ENCODE measurements at places on chromosomes 13 and 19.

DNA sequence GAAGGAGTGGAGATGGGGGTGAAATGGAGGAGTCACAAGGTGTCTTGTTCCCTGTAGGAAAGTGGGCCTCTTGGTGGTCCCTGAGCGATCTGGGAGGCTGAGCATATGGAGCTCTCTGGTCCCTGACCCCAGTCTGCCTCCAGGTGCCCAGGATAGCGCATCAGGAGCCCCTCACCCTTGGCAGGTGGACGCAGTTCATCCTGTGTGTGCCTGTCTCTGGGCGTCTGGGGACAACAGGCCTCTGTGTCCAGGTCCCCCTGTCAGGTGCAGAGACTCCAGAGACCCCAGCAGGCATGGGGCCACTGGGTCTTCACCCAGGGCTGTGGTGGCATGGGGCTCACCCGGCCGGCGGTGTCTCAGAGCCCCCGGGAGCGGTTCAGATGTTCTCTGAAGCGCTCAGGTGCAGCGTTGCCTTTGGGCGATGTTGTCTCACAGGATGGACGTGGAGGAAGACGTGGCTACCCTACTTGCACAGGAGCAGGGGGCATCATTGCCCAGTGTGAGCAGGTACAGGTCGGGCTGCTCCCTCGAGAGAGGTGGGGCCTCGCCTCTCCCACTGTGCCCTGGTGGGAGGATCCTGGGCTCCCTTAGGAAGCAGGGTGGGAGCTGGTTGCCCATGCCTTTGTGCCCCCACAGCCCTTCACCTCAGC, 58.1 kb upstream of the TPM4 start:
- DNase-seq, result no peak

- no peak for DNase-seq
Measured at GRCh38 chr19:3328743-3329142, 37.6 kb upstream of the NFIC start.

DNA sequence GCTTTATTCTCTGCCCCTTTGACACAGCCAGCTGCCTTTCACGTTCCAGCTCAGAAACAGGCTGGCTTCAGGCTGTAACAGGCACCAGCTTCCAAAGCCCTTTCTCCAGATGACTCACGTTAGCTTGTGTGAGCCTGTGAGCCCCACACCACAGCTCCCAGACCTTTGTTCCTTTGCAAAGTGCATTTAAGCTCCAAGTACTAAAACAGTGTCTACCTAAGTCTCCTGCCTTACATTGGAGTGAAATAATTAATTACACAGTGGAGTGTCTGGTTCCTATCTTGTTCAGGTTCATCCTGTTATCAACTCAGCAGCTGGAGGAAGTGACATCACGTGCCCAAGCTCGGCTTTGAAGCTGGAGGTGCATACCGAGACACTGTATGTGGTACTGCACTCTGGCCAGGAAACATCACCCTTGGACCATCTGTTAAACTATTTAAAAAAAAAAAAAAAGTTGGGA, 475.8 kb downstream of the FOXO1 start:
- peak; percentile 76 for DNase-seq

DNA sequence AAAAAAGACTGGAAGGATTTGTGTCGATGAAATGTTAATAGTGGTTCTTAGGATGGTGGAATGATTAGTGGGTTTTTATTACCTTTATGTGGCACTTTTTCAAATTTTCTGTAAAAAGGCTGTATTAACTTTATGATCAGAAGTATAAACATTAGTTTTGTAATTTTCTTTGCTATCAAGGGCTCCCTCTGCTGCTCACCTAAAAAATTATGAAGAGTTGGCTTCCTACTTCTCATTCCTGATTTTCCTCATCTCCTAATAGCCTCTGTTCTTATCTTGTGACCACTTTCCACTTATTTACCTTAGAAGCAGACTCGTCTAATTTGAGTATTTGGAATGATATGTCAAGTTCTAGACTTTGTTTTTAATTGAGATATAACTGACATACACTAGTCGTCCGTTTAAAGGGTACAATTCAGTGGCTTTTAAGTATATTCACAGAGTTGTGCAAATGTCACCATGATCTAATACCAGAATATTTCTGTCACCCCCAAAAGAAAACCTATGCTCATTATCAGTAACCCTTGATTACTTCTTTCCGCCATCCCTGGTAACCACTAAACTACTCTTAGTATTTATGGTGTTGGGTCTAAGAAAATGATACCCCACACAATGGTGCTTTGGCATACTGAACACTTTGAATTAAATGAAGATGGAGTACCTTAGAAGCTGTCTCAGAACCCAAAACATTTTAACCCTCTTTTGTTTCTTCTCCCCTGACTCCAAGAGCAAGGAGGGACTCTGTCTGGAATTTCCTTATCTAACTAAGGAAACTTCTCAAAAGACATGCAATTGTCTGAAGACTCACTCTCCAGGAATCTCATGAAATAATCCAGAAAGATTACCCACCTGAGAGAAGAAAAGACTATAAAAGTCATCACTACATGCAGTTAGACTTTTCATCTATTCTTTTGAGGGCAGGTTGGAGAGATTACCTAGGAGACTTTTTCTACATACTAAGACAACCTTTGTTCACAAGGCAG, 311.3 kb downstream of the DLEU7 start:
- no peak for DNase-seq

DNA sequence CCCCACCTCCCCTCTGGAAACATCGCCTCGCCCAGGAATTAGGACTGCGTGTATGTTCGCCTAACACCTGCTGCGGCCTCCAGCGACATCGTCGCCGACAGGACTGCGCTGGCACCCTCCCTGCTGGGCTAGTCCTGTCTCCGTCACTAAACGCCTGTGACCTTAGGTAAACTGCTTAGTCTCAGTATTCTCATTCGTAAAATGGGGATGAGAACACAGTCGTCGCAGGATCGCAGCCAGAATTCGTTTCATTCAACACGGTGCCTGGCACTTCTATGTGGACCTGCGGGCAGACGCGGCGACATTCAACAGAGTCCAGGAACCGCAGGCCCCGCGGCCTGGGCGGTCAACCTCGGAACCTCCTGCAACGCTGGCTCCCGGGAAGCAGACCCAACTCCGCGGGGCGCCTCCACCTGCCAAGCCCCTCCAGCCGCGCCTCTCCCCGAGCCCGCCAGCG, 485 bp downstream of the CRYL1 start:
- peak; percentile 40 for DNase-seq

DNA sequence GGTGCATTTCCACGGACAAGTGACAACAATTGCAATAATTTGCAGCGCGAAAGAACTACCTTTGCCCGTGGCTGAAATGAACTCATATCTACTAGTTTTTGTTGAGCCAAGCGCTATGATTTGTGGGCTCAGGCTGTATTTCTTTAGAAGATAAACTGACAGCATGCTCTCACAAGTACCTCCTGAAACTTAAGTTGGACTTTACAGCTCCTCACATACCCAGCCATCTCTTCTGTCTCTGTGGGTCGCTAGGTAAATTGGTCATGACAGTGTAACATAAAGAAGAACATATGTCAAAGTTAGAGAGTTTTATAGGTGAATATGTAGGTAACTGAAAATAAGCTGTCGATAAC, 839 bp downstream of the COG6 start:
- DNase-seq, result no peak

DNA sequence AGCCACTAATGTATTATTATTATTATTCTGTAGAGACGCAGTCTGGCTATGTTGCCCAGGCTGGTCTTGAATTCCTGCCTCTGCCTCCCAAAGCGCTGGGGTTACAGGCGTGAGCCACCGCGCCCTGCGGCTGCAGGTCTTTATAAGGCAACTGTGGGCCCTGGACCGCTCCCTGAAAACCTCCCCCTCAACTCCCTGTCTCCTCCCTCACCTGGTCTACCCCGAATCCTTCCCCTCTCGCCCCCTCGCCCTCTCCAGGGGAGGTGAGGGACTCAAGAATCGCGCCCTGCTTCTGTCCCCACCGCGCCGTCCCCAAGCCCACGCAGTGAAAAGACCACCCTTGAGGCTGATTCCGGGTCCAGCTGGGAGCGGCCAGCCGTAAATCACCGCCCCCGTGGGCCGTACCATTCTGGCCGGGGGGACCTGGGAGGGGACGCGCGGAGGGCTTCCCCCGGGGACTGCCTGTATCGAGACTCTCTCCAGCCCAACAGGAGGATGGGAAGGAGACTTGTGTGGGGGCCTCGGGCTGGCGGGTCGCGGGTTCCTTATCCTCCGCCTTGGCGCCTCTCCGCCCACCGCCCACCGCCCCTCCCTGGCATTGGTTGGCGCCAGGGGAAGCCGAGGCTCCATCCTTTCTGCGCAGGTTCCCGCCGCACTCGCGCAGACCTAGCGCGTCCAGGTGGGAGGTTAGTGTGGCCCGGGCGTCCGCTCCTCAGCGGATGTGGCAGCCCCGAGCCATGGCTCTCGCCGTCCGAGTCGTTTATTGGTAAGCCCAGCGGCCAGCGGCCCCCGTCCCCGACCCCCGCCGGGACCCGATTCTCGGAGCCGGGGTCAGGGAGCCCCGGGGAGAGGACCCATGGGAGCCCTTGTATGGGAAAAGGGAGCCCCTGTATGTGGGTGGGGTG, at the start of gene SELENOW:
Gene SELENOW (plus strand): TSS at position 655 of the 905 bp plus-strand sequence. CDS start 83 bp downstream, at position 738.
- DNase-seq, result peak; percentile 87

DNA sequence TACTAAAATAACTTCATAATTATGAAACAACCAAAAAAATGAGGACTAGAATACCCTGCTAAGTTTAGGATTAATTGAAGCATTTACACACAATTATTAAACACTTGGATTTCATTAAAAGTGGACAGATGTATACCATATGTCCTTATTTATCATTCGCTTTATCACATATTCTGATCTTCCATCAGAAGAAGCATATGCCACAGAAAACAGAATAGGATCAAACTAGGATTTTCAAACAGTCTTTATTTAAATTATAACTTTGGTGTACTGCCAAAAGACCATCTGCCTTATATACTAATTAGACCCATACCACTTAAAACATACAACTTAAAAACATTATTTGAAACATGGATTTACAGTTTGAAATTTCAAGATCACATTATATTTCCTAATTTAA, 727.1 kb upstream of the KLHL1 start:
- DNase-seq, result no peak
